ENCODE measurements at places on chromosomes 2 and 18.
A peak's percentile ranks its signal among the peaks of the same experiment; 100 is the strongest.

DNA sequence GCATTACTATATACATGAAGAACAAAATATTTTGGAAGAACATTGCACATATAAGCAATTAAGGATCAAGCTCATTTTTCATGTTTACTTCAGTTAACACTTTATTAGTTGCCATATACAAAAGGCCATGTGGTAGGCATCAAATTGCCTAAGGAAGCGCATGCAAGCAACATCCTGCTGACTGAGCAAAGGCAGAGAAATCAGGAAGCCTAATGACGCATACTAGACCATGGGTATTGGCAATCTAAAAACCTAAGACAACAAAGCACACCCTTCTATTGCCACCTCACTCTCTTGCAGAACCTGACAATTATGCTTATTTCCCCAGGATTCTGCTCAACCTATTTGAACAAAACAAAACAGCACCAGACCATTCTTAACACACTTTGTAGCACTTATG lies 171.9 kb downstream of the STK39 start:
- DNase-seq, result no peak

- DNase-seq, result no peak
These were observed 37.0 kb upstream of the KYNU start for GRCh38 chr2:142840436-142840835.

- peak; percentile 75 for DNase-seq
These were observed at the start of gene TSHZ1 for GRCh38 chr18:75210274-75211001. Gene TSHZ1 (plus strand): TSS chr18:75210797. CDS start chr18:75211877, 1,080 bp downstream.

DNA sequence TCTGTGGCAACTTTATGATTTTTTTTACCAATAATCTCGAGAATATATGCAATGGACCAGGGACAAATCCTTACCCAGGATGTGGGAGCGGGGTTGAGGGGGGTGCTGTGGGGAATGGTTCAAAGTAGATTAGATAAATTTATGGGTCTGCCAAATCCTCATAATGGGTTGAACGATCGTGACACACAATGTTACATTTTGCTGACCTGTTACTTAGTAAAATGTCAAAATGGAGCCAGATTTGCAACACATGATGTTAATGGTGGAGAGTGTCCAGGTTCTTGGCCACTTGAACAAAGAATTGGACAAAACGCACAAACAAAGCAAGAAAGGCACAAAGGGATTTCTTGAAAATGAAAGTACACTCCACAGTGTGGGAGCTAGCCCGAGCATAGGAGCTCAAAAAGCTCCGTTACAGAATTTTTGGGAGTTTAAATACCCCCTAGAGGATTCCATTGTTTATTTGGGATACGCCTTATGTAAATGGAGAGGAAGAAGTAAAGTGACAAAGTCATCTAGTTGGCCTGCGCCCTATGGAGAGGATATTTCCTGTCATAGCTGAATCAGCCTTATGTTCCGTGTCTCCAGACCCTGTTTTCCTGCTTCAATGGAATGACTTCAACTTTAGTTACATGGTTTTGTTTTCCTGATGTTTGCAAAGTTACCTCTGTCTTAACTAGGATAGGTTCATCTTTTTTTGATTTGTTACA lies 776.0 kb downstream of the DCC start:
- DNase-seq, result no peak

GRCh38 chr2:177584030-177584692 lies 191.6 kb downstream of the AGPS start:
- DNase-seq, result no peak

- DNase-seq, result no peak
These were observed 568 bp downstream of the TMEM131 start for GRCh38 chr2:97995026-97995733.

DNA sequence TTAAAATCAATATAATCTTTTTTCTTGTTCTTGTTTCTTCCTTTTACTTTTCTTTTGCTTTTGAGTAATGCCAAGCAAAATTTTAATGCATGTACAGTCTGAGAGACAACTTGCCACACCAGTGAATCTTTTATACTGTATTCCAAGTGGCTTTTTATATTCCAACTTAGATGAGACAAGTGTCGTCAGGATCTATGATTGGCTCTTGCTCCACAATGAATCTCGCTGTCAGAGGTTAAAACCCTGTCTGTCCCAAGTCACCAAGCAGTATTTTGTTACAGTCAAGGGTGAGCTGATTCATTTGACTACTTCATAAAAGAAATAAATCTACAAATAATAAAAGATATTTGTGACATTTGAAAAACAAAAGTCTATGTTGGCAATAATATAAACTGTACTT lies at the start of gene MSTN:
TSS of gene MSTN (minus strand) at position 129 of the 400 bp plus-strand sequence. CDS start 133 bp downstream, outside the sequence.
- no peak for DNase-seq

DNA sequence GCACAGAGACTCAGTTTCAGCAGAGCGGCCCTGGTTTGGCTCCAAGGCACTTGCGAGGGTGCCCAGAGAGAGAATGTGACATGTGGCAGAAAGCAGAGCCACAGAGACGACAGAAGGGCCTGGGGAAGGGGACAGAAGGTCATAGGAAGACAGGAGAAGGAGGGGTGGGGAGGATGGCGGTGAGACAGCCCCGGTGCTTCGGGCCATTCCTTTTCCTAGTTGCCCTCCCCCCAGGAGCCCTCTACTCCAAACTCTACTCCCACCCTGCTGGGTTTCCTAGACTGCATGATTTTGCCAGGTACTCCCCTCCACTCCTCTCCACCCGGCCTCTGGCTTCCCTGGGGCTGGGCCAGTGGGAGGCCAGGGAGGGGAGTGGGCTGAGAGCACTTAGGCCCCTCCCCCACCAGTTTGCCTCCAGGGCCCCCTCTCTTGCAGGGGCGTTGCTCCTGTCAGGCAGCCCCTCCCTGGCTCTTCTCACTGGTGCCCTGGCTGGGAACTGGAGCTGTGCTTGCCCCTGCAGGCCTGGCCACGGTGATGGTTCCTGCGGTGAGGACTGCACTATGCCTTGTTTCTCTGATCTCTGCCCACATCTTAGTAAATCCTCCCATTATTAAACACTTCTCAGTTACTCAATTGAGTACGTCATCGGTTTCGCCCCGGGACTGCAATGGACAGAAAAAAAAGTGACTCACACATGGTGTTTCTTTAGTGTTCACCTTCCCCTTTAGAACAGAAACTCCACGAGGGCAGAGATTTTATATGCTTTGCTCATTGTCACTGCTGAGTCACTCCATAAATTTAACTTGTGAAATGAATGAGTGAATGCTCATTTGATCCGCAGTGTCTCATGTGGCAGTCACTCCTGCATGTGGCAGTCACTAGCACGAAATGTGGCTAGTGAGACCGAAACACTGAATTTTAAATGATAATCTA lies 58.7 kb upstream of the SP3 start:
- DNase-seq, result no peak

DNA sequence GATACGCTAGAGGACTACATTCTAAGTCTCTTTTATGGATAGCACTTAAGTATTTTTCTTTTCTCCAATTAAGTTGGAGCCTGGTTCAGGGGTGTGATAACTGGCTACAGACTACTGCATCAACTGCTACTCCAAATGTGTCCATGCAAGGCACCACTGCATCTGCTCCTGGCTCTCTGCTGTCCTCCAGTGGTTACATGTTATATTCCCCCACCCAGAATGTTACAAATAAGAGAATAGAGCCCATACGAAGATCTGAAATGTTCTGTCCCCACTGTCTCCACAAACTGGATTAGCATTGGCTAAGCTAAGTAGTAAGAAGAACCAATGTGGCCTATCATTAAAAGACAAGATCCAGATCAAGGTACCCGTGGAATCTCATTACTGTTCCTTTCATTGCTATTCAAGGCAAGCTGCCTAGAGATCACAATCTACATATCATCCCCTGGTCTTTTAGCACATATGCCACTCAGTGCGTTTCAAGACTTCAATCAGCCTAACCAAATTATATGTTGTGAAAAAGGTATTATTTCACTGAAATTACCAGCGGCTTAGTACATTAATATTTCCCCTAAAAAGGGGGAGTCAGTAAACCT lies 308.3 kb upstream of the SLC8A1 start:
- DNase-seq, result peak; percentile 29

DNA sequence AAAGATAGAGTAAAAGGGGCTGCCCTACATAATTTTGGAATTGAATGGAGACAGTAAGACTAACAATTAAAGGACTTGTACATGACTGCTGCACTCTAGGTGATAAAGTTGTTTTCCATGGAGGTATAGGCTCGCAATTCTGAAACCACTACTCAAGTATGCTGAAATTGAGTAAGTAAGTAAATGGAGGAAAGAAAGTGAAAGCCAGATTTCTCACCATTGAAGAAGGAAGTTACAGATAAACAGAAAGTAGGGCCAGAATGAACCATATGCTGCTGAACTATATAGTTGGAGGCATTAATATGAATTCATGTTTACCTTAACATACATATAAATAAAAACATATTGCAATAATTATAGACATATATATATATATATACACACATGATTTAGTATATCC lies 225.7 kb upstream of the ST6GAL2 start:
- DNase-seq, result no peak

- DNase-seq, result no peak
These were observed 1.1 kb downstream of the GRP start for GRCh38 chr18:59220784-59221765.

- no peak for DNase-seq
These were observed 561.9 kb upstream of the ID2 start for GRCh38 chr2:8119782-8120505.

DNA sequence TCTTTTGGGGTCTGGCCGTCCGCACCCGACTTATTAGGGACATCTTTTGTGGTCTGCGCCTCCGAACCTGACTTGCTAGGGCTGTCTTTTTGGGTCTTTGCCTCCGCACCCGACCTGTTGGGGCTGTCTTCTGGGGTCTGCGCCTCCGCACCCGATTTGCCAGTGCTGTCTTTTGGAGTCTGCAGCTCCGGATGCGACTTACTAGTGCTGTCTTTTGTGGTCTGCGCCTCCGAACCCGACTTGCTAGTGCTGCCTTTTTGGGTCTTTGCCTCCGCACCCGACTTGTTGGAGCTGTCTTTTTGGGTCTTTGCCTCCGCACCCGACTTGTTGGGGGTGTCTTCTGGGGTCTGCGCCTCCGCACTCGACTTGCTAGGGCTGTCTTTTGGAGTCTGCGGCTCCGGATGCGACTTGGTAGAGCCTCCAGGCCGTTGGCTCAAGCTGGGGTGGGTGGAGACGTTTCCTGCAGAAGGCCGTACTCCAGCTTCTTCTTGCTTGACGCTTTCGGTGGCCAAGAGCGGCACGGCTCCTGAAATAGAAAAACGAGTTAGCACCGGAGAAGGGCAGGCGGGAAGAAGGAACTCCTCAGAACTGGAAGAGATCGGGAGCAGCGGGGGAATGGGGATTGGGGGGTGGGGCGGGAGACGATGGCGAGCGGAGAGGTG lies 498 bp downstream of the TGOLN2 start:
- peak; percentile 4 for DNase-seq

GRCh38 chr2:181311837-181312236 lies 145.3 kb upstream of the ITGA4 start:
- no peak for DNase-seq

DNA sequence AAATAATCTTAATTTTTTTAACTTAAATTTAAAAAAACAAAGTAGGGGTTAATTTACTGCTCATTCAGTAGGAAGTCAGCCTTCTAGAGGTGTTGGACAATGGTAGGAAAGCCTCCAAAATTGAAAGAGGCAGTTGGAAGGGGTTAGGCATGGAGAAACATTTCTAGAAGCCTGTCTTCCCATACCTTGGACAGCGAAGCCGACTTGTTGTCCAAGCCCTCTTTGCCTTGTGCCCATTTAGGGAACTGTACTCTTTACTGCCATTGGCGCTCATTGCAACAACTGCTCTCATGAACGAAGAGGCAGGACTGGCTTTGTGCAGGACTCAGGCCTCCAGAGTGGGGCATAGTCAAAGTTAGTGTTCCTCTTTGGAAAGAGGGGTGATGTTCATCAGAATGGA lies 333.3 kb downstream of the HRH4 start:
- DNase-seq, result no peak

GRCh38 chr2:20365249-20365817 lies 14.7 kb upstream of the PUM2 start:
- DNase-seq, result peak; percentile 43

DNA sequence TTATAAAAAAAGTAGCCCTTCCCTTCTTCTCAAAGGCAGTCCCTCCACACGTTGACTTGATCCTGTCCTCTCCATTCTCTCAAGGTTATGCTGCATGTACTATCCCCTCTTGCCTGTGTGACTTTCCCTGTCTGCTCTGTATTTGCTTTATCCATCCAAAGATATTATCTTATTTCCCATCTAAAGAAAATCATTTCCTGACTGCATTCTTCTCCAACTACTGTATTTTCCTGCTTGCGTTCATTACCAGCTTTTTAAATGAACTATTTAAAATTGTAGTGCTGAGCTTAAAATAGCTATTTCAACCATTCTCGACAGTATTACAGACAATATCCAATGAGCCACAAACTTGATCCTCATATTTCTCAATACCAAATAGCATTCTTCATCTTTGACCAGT lies 716.0 kb upstream of the REG3G start:
- DNase-seq, result no peak

DNA sequence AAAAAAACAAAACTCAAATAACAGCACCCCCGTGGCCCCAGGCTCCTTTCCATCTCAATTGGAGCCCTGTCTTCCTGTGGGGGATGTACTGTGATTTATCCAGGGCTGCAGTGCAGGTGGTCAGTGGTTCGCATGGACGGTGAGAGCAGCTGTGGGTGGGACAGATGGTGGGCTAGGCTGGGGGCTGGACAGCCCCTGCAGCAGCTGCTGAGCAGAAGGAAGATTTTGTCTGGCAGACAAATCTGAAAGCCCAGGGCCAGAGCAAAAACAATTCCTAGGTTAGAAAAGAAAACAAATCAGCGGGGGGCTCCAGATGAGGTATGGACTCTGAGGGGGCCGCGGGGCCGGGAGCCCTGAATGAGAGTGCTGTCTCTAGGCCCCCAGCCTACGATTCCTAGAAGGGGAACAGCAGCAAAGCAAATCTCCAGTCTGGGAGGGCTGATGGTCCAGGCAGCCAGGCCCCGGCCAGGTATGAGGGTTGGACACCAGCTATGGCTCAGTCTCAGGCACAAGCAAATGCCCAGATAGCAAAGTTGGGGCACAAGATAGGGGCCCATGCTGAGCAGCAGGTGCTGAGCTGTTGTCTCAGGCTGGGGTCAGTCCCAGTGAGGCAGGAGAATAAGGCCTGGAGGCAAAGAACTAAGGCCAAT lies 45.4 kb downstream of the SOWAHC start:
- no peak for DNase-seq

DNA sequence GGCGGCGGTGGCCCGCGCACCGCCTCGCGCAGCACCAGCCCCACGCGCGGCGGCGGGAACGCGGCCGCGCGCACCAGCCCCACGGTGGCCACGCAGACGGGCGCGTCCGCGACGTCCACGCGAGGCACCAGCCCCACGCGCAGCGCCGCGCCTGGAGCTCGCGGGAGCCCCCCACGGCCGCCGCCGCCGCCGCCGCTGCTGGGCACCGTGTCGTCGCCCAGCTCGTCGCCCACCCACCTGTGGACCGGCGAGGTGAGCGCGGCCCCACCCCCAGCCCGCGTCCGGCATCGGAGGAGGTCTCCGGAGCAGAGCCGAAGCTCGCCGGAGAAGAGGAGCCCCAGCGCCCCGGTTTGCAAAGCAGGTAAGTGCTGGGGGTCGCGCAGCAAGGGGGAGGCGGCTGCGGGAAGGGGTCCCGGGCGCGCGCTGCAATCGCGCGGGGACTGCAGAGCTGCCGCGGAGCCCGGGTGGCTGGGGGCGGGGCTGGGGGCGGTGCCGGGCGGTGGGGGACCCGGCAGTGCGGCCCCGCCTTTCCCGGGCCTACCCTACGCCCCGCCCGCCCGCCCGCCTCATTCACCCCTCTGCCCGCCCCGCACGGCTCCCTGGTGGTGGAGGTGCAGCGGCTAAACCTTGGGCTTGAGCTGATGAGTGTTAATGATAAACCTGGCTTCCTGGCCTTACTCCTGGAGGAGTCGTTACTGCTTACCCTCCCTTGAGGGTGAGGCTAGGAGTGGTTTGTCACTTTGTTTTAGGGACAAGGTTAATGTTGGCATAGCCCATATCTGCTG lies 851 bp downstream of the FAM117B start:
- DNase-seq, result peak; percentile 55

Measured in amniotic stem cell (primary cell).